ENCODE measurements at places on chromosomes 7 and 10.

DNA sequence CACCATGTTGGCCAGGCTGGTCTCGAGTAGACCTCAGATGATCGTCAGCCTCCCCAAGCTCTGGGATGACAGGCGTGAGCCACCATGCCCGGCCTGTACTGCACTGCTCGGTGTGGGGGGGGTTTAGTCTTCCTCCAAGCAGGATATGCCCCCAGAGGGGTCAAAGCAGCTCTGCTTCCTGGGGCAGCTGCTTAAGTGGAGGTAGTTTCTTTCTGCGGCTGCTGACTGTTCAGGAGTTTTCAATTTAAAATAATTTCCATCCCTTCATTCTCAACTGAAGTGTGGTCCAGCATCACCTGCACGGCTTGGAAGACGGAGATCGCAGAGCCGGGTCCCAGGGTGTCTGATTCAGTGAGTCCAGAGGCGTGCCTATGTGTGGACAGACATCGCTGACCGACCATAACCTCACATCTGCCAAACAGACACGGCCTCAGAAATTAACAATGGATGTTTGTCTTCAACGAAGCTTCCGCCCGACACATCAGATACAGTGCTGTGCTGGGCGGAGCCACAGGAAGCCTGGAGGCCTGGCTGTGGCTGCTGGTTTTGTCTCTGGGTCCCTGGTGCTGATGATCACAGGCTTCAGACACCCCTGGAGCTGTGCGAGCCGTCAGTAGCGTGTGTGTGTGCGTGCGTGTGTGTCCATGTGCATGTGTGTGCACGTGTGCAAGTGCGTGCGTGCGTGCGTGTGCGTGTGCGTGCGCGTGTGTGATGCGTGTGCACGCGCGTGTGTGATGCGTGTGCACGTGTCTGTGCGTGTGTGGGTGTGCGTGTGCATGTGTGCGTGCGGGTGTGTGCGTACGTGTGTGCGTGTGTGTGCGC, 226.5 kb upstream of the PITRM1 start:
- DNase-seq: peak; percentile 49

- DNase-seq: no peak
Measured at GRCh38 chr7:142832417-142832816, 22.5 kb upstream of the EPHB6 start.

- DNase-seq: peak; percentile 80
Measured at GRCh38 chr7:101172854-101173751, 7.0 kb downstream of the NAT16 start.

- no peak for DNase-seq
Measured at GRCh38 chr10:11443468-11444154, 167.8 kb downstream of the USP6NL start.

DNA sequence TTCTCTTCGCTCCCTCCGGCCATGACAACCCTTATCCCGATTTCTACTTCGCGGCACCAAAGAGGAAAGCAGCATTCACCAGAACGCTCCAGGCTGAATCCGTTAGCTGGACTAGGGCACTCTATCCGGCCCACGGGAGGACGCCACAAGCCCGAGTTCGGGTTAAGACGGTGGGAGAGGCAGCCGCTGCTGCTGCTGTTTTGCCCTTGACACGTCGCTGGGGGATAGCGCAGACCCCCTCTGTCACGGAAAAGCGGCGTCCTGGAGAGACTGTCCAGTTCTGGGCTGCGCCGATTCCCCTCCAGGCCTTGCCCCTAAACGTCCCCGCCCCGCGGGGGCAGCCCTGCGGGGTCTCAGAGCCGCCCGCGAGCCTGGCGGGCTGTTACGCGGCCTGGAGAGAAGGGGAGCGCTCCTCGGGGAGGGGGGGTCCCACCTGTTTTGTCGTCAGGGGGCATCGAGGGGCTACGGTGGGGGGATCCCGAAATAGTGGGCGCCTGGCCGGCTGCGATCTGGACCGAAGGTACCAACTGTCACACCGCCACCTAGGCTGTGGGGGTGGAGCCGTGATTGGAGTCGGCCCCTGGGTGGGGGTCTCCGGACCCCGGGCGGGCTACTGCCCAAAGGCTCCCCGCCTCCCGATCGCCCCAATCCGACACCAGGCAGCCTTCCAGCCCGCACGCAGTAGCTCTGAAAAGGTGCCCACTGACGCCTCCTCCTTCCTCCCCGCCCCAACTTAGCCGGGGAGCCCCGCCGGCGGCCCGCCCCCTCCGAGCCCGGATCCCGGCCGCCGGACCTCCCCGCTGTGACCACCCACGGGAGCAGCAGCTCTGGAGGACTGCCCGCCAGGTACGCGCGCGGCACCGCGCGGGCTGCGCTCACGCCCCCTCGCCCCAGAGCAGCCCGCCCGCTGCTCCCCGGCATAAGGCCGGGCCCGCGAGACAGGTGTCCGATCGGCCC, 772 bp downstream of the SGMS1 start:
- DNase-seq: peak; percentile 69

GRCh38 chr7:90211391-90212148, at the start of gene STEAP2:
Gene STEAP2 (plus strand): TSS chr7:90211740. CDS start chr7:90225083, 13,343 bp downstream.
- DNase-seq: peak; percentile 94

- DNase-seq: no peak
Measured at GRCh38 chr10:79352035-79352877, 5.0 kb downstream of the PPIF start.

DNA sequence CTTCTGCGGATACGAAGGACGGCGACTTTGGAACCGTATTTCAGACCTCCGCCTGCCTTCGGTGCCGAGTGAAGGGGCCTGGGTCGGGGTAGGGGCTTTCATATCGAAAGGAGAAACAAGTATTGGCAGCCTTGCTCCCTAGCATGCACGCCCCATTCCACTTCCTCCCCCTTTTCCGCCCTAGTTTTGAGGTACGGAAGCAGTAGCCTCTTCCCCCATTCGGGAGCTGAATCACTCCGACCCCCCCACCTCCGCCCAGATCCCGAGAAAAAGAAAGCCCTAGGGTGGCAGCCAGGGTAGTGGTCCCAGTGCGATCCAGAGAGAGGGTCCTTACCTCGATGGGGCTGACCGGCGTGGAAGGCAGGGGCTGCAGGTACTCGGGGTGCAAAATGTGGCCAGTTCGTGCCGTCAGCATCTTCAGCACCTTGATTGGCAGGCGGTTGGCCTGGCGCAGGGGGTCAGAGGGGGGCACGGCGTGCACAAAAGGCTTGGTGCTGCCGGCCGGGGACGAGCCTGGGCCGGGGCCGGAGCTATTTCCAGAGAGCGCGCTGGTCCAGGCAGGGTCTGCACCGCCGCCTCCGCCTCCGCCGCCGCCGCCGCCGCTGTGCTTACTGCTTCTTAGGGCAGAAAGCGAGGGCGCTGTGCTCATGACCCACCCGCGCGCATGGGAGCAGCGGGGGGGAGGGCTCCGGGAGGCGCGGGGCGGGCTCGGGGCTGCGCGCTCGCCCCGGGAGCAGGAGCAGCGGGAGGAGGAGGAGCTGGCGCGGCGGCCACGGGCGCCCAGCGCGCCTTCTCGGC, 594 bp downstream of the ZNF503 start:
- peak; percentile 76 for DNase-seq

DNA sequence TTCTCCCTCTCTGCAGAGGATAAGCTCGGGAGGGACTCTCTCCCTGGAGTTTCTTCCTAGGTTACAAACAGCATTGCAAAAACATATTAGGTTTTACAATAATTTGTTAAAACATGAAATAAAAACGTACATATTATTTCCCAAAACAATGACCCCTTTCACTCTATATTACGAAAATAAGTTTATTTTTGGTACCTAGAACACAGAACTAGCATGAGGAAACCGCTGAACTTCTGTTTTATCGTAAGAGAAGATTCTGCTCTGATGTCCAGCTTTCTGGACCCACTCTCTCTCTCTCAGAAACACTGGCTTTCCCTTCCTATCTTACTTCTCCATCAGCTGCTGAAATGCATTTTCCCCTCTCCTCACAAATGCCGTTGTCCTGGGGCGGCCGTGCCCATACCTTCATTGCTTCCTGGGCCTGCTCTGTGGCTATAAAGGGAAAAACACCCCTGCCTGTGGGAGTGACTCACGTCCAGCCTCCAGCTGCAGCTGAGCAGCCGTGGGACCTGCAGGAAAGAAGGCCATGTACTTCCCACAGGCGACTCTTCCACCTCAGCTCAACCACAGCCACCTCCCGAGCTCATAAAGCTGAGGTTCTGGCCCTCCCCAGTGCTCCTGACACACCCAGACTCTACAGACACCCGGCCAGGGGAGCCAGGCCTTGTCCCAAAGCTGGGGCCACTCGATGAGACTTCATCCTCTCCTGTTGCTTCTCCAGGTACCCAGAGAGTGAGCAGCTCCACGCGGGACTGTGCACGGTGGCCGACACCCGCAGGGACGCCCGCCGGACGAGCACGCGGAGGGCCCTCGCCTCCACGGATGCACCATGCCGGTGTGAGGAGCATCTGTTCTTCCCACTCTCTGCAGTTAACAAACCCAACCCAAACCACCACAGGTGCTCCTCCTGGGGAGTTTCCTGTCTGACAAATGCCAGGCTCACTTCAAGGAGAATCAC, 3.1 kb downstream of the GPER1 start:
- no peak for DNase-seq

DNA sequence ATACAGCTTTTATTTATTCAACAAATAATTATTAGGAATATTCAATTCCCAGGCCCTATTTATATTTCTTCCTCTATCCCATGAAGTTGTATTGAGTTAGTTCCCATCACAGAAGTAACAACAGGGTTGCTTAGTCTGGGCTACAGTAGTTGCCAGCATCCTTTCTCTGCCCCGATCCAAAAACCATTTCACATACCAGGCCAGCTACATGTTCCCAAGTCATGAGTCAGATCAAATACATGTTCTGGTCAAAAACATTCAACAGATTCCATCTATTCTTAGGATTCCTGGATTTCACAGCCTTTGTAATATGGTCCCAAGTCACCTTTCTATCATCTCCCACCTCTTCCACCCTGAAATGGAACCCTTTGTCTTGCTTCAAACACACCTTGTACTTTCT, 91.6 kb downstream of the RAB11FIP2 start:
- DNase-seq: no peak

DNA sequence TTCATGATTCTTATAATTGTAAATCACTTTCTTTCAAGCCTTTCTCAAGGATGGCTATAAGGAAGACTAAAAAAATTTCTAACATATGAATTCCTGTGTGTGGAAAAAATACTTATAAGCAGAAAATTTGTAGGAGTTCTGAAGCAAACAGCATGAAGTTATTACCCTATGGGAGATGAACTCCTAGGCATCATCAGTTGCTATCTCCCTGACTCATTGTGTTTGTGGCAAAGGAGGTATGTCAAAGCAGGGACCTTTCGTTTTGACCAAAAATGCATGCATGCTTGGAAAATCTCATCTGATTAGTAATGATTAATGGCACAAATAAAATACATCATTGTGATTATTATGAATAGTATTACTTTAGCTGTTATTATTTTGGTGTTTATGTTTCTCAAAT, 59.4 kb downstream of the CALCR start:
- no peak for DNase-seq

- peak; percentile 89 for DNase-seq
Measured at GRCh38 chr7:94393246-94394108, 1.2 kb upstream of the COL1A2 start.

GRCh38 chr7:51019191-51019844, 236.6 kb upstream of the GRB10 start:
- no peak for DNase-seq

- DNase-seq: no peak
Measured at GRCh38 chr10:25036381-25036780, 20.0 kb downstream of the THNSL1 start.

GRCh38 chr7:100983451-100984187, 14.3 kb downstream of the MUC12 start:
- no peak for DNase-seq

DNA sequence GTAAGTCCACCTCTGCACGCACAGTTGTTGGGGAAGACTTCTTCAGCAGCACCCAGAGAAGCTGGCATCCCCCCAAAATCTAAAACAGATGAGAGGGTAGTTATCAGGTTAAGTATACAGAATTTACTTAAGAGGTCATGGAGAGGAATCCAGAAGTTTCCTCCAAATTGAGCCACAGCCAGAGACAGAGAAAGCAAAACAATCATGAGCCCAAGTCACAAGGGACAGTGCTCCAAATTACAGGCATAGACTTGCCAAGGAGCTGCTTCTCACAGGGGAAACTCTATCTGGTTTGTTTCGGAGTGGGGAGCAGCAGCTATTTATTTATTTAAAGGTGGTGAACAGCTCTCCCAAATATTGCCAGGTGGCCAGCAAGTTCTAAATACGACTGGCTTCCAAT, 308.4 kb downstream of the SKIDA1 start:
- no peak for DNase-seq

- DNase-seq: no peak
Measured at GRCh38 chr10:77359287-77359691, 278.3 kb downstream of the KCNMA1 start.

- no peak for DNase-seq
Measured at GRCh38 chr10:97157578-97158095, 28.1 kb downstream of the SLIT1 start.

DNA sequence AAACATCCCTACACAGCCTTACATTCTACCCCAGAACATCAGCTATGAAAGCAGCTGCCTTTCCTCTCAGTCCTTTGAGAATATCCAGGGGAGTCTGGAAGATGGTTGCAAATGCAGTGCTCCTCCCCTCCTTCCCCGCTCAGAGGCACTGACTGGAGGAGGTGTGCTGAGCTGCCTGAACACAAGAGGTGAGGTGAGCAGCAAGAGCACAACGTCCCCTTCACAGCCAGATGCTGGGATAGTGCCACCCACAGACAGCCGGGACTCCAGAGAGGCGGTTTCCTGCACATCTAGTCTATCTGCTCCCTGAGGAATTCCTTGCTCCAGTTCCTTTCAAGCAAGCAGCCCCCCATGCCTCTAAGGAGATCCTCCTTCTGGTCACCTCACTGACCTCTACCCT, 74.2 kb downstream of the EZH2 start:
- no peak for DNase-seq

DNA sequence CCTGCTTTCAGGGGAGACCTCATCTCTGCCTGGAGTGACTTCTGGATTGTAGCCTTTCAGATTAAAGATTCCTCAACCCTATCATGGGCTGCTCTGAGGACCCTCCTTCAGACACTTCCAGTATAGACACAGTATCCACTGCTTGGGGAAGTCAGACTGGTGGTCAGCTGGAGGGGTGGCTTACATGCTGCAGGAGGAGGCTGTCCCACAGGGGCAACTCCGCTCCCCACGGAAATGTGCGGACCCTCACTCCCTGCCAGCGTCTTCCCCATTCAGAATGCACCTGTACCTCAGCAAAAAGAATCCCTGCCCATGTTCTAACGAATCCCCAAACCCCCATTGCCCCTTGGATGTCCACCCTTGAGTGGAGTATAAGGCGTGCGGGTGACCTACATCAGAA, 95.5 kb downstream of the DOCK4 start:
- DNase-seq: no peak

DNA sequence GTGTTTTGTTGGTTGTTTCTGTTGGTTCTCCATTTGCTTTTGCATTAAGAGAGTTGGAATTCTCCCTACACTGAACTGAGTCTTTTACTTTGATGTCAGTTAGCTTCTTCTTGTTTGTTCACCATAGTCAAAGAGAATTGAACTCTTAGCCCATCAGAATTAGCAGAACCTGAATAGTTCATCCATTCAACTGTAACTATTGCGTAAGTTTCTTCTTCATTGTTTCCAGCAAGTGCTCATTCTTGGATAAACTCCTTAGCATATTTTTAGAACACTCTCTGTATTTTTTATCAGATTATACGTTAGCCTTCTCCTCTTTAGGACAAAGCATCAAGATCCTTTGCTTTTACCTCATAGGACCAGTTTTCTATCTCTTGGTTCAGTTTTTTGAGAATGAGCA, 128.4 kb upstream of the RAB11FIP2 start:
- DNase-seq: no peak
